ENCODE measurements at places on chromosomes 1 and 21.
A peak's percentile ranks its signal among the peaks of the same experiment; 100 is the strongest.

DNA sequence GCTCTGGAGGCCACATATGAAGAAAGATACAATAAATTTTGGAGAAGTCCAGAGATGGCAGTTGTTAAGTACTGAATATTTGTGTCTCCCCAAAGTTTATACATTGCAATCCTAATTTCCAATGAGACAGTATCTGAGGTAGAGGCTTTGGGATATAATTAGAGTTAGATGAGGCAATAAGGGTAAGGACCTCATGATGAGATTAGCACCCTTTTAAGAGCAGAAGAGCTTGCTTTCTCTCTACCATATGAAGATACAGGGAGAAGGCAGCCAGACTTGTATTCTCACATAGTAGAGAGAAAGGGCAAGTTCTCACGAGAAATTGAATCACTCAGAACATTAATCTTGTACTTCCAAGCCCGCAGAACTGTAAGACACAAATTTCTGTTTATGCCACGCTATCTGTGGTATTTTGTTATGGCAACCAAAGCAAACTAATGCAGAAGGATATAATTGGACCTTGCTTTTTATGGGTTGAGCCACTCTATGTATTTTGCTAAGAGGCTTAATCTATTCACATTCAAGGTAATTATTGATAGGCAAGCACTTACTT lies 430.1 kb downstream of the KCNT2 start:
- DNase-seq = no peak

- DNase-seq = no peak
Observed at GRCh38 chr1:17189632-17189990, 15.3 kb upstream of the PADI1 start.

DNA sequence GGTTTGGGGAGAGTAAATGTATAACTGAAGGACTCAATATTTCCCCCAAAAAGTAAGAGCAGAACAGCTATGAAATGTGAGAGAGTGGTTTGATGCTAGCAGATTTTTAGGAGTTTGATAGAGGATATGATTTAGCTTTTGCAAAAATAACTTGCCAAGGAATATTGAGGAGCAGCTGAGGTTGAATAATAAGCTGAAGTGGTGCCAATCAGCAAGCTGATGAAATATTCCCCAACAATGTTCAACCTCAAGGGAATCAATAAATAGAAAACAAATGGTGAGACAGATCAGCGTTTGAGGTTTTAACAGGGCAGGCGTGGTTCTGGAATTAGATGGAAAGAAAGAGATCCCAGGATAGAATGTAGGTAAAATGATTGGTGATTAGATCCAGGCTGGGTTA lies 413.4 kb upstream of the ADAMTS5 start:
- no peak for DNase-seq

GRCh38 chr1:177410179-177410766 lies 239.5 kb downstream of the BRINP2 start:
- no peak for DNase-seq

DNA sequence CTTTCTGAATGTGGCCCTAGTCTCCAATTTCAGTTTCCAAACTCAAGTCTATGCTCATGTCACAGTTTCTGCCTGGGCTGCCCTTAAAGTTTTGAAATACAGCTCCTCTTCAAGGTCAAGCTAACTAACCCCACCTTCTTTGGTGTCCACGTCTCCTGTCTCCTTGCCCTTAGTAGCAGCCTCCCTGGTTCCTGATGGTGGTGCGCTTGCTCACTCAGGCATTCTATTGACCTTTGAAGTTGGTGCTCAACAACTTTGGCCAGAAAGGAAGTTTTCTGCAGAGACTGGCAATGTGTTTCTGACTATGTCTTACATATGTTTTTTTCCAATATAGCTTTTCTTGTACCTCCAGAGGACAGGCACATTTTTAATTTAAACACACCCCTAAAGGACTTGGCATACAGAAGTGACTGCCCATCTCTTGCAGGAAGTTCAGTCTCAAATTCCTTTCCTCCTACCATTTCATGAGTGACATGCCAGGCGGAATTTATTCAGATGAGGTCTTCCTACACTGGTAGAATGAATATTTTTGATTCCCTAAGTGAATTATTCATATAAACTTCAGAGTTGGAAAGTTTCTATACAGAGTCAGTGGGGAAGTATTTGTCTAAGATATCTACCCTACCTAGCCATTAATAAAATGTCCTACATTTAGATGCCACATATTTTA lies 364.3 kb upstream of the USP24 start:
- no peak for DNase-seq

DNA sequence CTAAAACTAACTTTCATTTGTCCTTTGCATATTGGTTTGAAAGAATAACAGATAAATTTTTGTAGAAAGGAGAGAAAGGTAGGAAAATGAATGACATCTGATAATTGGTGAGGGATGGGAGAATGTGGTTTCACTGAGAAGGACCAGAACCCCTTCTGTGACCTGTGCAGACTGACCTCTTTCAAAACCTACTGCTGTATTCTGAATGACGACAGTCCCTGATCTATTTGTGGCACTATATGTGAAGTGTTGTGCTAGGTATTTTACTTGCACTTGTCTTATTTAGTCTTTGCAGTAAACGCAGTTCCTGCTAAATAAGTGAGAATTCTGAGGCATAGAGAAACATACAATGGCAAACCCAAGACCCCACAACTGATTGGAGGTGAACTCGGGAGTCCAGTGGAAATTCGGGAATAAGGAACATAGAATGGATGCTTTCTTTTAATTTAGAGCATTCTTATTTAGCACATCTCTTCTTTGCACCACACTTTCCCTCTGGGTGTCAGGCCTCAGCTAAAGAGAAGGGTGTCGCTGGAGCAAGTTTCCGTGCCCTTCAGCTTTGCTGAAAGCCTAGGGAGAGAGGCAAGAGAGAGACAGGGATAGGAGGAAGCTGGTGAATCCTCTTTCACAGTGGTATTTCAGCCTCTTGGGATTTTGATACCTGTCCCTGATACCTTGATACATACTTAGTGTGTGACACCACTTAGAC lies 230.2 kb downstream of the PAPPA2 start:
- no peak for DNase-seq

- no peak for DNase-seq
Observed at GRCh38 chr21:21481239-21481638, 483.0 kb downstream of the NCAM2 start.

DNA sequence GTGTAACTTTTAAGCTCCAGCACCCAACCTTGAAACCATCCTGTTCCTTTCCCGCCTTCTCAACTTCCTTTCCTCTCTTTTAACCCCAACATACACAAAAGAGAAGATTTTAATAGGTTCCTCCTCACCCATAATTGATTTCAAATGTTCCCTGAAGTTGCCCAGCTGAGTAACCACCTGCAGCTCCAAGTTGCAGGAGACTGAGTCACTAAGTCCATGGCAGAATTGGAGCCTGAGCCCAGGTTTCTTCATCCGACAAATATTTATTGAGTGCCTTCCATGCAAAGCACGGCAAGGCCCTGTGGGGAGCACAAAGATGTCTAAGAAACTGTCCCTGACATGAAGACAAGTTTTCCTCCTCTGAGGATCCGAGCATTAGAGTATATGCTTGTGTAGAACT lies 97.7 kb downstream of the PAPPA2 start:
- no peak for DNase-seq

GRCh38 chr21:26758083-26758880 lies 86.9 kb downstream of the ADAMTS1 start:
- DNase-seq = no peak

DNA sequence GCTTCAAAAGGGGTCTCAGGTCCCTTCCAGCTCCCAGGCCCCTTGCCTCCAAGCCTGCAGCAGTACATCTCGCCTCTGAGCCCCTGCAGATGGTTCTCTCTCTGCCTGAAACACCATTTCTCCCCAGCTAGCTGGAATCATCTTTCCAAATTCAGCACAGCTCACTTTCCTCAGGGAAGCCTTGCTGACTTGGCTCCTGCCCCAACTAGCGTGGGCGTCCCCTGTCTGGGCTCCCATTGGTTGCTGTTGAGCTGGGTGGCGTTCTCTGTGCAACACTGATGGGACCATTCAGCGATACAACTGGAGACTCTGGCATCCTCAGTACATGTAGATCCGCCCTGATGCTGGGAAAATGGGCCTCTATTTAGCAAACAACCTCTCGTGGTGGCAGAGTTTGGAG lies 141.3 kb upstream of the IGSF21 start:
- no peak for DNase-seq

- no peak for DNase-seq
Observed at GRCh38 chr1:172724765-172725613, 66.1 kb downstream of the FASLG start.

DNA sequence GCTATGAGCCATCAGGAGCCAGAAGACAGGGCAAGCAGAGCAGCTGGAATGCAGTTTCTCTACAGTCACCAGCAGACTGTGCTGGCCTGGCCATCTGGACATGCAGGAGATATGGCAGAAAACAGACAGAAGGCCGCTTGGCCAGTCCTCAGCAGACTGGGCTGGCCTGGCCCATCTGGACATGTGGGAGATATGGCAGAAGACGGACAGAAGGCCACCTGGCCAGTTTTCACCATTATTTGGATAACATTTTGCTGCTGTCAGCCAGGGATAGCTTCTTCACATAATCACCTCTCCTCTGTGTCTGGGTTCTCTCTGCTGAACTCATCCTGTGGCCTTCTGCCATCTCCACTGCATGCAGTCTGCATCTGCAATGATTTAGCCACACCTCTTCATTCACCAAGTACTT lies 25.0 kb upstream of the CACYBP start:
- no peak for DNase-seq

DNA sequence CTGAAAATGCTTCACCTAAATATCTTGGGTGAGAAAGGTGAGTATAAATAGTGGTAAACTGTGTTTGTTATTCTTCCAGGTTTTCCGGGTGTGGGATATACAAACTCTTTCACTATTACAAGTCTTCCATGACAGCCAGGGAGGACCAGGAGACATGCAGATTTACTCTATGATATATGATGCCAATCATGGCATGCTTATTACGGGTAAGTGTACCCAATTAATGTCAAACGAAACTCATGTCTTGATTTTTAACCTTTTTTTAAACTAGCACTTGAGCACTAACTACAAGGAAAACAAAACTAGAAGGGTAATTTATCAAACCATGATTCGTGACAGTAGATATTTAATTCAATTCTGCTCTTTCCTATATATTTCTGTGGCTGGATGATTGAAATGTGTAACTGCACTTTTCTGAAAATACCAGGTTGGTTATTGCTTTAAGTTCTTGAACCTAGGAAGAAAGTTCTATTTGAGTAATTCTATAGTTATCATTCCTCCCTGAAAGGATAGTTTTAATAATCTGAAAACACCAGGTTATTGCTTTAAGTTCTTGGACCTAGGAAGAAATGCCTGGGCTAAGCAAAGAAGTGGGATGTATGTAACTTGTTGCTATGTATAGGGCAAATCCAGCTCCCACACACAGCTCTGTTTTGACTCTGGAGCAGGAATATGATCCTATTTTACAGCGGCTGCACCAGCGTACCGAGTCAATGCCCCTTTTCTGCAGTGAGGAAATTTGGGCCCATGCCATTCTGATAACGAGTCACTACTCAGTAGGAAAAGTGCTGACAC lies 86.4 kb downstream of the WDR64 start:
- no peak for DNase-seq

- no peak for DNase-seq
Observed at GRCh38 chr1:67313934-67314671, 6.4 kb downstream of the IL12RB2 start.

DNA sequence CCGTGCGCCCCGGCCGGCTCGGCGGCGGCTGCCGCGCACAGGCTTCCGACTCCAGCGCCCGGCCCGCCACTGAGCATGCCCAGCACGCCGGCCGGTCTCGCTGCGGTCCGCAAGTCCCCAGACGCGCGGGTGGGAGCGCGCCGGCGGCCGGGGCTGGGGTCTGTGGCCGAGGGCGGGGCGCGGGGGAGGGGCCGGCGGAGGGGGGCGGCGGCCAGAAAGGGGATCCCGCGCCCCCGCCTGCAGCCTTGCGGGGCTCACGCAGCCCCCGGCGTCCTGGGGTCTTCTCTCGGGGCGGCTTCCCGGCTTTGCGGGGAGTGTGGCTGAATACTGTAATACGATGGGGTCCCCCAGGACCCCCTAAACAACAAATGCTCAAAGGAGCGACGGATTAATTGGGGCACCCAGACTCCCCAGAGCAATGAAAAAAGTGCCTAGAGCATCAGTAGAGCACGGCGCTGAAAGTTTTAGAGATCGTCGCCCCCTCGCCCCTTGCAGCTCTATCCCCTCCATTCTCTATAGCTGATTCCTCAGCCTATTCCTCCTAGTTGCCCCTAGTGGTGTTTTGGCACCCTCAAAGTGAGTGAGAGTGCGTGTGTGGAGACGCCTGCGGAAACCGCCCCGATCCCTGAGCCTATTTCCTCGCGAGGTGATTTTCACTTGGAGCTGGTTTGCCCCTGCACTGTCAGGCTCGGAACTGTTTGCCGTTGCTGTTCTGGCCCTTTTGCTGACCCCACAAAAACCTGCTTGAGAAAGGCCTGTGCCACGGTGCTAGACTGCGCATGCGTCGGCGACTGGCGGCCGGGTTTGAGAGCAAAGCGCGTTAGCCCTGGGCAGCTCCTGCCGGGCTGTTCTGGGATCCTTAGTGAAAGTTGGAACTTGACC lies at the start of gene VAV3:
VAV3 (minus strand) TSS at position 71 of the 882 bp plus-strand sequence. CDS start 311 bp downstream, outside the sequence.
- DNase-seq = peak; percentile 86

DNA sequence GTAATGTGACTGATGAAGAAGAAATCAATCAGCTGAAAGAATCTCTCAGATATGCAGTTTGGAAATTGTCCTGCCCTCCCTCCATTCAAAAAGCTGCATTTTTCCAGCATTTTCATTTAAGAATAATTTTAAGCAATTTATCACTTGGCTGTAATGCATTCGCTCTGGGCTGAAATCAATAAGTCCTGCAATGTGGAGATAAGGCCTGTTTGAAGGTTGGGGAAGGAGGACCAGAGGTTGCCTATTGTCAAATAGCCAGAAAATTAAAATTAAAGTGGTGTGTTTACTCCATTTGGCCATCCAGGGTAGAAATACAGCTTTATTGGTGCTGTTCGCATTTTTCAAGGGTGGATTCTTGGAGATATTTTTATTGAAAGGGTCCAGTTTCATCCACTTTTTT lies 187.6 kb upstream of the NFIA start:
- DNase-seq = no peak

GRCh38 chr1:212678456-212679410 lies 20.9 kb downstream of the BATF3 start:
- DNase-seq = no peak

GRCh38 chr1:12469493-12469892 lies 148.5 kb downstream of the DHRS3 start:
- no peak for DNase-seq

GRCh38 chr1:160093624-160094290 lies 4.7 kb downstream of the IGSF8 start:
- DNase-seq = no peak

GRCh38 chr1:236844499-236845271 lies 49.6 kb downstream of the MTR start:
- DNase-seq = no peak

DNA sequence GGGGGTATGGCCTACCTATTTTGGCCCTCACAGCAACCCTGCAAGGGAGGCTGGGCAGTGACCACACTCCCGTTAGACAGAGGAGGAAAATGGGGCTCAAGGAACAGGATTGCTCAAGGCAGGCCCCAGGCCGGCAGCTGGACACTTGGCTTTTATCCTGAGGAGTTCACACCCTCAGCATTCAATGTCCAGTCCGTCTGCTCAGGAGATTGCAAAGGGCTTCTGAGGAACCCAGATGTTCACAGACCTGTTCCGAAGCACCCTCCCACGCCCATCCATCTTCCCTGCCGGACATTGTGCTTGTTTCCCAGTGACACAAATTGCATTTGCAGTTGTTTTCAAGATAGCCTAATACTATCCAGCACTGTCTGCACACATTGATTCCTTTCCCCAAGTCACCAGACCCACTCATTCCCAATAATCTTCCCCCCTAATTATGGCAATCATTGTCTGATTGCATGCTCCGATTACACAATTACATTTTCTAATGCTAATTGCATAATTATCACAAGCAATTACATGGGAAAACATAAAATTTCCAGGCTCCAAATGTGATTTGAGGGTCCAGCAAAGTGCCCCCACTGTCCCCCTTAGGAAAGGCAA lies 4.3 kb upstream of the UBL4B start:
- DNase-seq = no peak
